ENCODE measurements at places on chromosomes 5 and 9. TPM values are rescaled to one million over a fixed set of nuclear protein-coding genes. Genes with fewer than 3 reads are reported as not detected.

DNA sequence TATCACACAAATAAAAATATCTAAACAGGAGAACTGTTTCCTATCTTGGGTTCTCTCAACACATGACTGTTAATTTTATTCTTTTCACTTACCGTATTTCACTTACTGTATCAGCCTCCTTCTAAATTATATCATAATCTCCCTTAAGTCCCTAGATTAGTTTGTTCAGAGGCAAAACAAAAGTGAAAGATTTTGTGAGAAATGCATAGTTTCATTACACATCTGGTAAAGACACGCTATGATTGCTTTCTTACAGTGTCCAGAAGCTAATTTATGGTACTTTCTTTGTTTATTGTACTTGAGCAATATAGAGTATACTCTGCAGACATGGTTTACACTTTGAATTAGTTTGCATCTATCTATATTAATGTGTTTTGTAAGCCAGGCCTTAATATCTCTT lies 159.7 kb upstream of the TLX3 start:
- no peak for DNase-seq

- DNase-seq = no peak
Measured at GRCh38 chr5:106522296-106522695, 1148.4 kb downstream of the EFNA5 start.

GRCh38 chr9:83503866-83504265 lies 34.3 kb downstream of the FRMD3 start:
- no peak for DNase-seq

GRCh38 chr5:24245821-24246220 lies 399.0 kb downstream of the CDH10 start:
- no peak for DNase-seq

DNA sequence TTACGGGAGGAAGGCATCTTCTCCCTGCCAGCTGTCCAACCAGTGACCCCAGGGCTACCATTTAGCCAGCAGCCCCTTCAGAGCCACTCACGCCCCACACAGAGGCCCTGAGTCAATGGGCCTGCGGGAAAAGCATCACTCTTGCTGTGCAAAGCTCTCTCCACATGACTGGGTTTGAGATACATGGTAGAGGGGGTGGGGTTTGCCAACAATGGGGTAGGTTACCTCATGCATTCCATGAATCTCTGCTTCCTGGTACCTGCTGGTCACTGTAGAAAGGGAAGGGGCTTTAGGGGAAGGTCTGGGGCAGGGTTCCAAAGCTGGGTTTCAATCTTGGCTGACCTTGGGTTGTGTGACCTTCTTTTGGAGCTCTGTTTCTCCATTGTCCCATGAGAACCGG lies 22.9 kb upstream of the TTLL11 start:
- no peak for DNase-seq

The ACTBL2 gene
- total RNA-seq = not detected

DNA sequence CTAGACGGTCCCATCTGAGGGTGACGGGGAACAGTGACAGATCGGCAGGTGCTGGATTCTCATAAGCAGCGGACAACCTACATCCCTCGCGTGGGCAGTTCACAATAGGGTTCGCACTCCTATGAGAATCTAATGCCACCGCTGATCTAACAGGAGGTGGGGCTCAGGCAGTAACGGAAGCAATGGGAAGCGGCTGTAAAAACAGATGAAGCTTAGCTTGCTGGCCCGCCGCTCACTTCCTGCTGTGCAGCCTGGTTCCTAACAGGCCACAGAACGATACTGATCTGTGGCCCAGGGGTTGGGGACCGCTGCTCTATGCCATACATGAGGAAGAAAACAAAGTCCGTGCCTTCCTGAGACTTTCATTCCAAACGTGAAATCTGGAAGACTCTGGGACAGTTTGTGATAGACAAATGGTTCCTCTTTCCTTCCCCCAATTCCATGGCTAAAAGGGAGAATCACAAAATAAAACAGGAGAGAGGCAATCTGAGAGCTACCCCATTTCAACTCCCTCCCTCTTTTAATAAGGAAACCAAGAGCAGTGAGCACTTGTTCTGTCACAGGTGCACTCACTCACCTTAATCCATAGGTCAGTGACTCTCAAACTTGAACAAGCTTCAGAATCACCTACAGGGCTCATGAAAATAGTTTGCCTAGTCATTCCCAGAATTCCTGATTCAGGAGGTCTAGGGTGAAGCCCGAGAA lies 12.1 kb downstream of the PDCL start:
- DNase-seq = no peak

The FBXL7 gene
- total RNA-seq = 19.0 TPM

DNA sequence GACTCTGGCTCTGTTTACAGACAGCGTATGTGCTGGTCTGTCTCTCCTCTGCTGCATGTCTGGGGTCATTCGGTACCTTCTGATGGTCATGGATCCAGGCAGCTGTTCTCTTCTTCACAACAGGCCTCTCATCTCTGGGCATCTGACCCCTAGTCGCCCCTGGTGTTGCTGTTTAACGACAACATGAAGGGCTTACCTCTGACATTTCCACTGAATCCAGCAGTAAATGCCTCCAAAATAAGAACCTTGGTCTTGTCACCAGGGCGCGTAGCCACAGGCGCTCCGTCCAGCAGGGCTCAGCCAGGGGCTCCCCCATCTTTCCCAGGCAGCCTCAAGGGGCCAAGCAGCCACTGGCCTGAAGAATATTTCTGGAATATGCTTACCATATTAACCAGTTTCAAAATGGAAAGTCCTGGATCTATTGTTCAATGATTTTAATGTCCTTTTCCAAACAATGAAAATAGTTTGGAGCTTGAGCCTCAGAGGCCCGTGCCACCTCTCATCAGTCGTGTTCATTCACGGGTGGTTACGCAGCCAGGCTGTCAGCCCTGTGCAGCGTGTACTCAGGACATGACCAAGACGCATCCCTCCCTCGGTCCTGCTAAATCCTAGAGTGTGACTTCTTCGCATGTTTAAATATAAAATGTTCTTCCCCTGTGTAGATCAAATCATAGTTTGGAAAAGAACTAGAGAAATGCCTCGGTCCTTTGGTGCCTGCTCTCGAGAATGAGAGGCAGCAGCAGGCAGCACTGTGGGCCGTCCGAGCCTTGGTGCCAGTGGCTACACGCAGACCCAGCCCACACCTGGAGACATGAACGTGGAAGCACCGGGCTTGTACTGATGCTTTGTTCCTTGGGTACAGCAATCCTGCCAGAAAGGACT lies 30.1 kb upstream of the LRRC14B start:
- DNase-seq = no peak

The TMC1 gene
- not detected for total RNA-seq

GRCh38 chr5:119390404-119390803 lies 34.6 kb downstream of the TNFAIP8 start:
- no peak for DNase-seq

GRCh38 chr5:146254223-146254622 lies 50.8 kb downstream of the RBM27 start:
- DNase-seq = no peak

The STPG3 gene
- total RNA-seq = 0.95 TPM

DNA sequence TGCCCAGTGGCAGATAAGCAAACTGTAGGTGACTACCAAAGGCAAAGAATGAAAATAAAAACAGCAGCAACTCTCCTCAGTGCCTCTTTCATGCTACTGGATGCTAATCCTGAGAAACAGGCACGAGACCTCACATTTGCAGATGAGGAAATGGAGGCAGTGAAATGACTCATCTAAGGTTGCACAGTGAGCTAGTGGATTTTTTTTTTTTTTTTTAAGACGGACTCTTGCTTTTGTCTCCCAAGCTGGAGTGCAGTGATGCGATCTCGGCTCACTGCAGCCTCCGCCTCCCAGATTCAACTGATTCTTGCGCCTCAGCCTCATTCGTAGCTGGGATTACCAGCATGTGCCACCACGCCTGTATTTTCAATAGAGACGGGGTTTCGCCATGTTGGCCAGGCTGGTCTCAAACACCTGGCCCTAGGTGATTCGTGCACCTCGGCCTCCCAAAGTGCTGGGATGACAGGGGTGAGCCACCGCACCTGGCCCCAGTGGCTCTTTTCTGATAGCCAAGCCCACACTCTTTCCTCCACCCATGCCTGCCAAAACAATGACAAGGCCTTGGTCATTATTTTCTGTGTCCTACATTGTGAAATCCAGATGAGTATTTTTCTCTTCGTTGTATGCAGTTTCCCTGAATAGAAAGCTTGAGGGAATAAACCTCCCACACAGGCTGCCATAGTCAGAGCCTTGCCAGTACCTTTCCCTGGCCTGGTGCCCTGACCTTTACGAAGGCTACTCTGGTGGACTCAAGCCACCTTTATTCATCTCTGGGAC lies 19.2 kb downstream of the DOCK2 start:
- peak; percentile 46 for DNase-seq

DNA sequence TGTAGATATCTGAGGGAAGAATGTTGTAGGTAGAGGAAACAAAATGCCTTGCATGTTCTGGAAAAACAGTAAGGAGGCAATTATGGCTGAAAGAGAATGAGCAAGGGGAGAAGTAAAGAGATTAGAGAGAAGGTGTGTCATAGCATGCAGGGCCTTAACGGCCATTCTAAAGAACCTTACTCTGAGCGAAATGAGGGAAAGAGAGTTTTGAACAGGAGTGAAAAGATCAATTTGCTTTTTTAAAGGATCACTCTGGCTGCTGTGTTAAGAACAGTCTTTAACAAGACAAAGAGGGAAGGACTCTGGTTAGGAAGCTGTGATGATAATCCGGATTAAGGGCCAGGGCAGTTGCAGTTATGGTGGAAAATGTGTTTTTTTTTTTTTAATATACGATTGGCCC lies 22.6 kb downstream of the PTBP3 start:
- no peak for DNase-seq

- no peak for DNase-seq
Measured at GRCh38 chr5:114447084-114447773, 85.4 kb downstream of the KCNN2 start.

DNA sequence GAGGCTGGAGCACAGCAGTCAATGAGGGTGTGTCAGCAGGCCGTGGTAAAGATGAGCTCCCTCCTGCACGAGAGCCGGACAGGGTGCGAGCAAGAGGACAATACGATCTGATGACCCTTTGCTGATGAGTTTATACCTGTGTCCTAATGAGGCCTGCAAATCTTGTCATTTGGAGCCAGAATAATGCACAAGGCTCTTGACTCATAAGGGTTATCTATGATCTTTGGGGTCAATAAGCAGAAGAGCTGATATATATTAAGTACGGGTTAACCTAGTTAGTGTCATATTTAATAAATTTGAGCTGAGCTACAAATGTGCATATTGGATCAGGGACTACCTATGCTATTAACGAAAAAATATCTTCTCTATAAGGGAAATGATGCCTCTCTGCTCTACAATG lies 46.9 kb downstream of the CTNND2 start:
- DNase-seq = no peak

DNA sequence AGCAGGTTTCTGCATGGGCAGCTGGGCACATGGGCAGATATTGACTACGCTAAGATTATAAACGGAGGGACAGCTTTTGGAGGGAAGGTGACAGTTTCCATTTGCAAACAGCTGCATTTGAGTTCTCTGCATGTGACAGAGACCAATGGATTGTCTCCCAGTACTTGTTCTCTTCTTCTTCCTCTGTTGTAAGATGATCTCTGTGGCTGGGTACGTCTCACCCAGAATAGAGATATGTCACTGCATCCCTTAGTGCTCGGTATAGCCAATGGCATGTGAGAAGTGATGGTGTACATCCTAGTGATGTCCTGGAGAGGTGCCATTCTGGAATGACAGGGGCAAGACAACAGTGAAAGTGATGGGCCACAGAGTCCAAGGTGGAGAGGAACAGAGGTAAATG lies 171.3 kb downstream of the CFAP90 start:
- no peak for DNase-seq

DNA sequence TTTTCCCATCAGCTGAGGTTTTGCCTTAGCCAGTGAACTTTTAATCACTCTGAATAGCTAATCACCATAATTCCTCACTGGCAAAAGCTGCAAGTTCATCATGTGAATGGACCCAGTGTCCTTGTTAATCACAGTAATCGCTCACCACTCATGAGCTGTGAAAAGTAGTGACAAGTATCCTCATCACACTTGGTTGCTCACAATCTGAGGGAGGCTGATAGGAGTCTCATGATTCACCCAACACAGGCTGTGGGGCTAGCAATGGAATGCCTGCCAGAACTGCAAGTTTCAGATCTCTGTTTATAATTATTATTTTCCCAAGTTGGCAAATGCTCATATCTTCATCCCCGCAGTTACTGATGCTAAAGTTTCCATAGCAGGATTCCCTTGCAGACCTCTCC lies 467.2 kb downstream of the KIF4B start:
- DNase-seq = no peak

The GFI1B gene
- 0.07 TPM for total RNA-seq

DNA sequence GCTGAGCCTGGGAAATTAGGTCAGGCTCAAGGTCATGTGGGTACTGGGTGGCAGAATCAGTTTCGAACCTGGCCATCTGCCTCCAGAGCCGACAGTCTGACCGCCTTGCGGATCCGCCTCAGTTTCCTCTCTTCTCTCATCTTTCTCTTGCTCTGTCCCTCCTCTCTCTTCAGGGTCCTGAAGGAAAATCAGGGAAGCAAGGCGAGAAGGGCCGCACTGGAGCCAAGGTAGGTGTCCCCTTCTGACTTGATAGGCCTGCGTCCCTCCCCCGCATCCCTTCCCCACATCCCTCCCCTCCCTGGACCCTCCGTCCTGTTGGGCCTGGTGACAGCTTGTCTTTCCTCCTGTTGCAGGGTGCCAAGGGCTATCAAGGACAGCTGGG lies 40.8 kb upstream of the ORM1 start:
- no peak for DNase-seq

The PFN3 gene
- not detected for total RNA-seq

The EPB41L4A gene
- total RNA-seq = 10.5 TPM

GRCh38 chr5:84382363-84383295 lies 2.1 kb downstream of the EDIL3 start:
- peak; percentile 72 for DNase-seq

- no peak for DNase-seq
Measured at GRCh38 chr9:129491487-129491855, 129.4 kb downstream of the C9orf50 start.

DNA sequence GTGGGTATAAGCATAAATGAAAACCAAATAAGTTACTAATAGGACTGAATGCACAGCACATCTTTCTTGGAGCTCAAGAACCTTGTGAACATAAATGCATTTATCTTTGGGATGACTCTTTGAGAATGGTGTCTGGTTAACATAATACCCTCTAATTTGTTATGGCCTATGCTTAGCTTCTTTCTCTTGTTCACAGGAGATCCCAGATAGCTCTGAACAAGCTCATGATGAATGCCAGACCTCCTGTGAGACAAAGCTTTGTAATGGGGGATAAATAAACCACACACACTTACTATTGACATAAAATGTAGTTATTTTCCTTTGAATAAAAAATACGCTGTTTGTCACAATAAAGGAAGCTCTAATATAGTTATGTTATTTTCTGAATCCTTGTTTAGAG lies 111.5 kb downstream of the PSAT1 start:
- DNase-seq = no peak

- no peak for DNase-seq
Measured at GRCh38 chr5:65332591-65332990, 149.1 kb downstream of the ADAMTS6 start.

- no peak for DNase-seq
Measured at GRCh38 chr5:59279979-59280378, 613.5 kb downstream of the PDE4D start.
